Gastrocnemius medialis (tissue), 4 donors: ENCODE measurements at places on chromosomes 6 and 20.
A peak's percentile ranks its signal among the peaks of the same experiment; 100 is the strongest.

GRCh38 chr6:123777563-123777962 is 26.1 kb upstream of the NKAIN2 start:
- no peak for DNase-seq

DNA sequence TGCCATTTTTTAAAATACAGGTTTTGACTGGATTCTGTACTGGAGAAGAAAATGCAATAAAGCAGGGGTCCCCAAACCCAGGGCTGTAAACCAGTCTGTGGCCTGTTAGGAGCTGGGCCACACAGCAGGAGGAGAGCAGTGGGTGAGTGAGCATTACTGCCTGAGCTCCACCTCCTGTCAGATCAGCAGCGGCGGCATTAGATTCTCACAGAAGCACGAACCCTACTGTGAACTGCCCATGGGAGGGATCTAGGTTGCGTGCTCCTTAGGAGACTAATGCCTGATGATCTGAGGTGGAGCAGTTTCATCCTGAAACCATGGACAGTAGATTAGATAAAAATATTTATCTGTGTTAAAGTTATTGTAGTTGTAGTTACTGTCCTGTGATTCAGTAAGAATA is 21.1 kb upstream of the FBXO9 start:
- DNase-seq = no peak

- DNase-seq = no peak
Measured at GRCh38 chr20:21352703-21353102, 44.6 kb downstream of the NKX2-4 start.

GRCh38 chr6:90463359-90463758 is 123.5 kb downstream of the MAP3K7 start:
- DNase-seq = no peak

DNA sequence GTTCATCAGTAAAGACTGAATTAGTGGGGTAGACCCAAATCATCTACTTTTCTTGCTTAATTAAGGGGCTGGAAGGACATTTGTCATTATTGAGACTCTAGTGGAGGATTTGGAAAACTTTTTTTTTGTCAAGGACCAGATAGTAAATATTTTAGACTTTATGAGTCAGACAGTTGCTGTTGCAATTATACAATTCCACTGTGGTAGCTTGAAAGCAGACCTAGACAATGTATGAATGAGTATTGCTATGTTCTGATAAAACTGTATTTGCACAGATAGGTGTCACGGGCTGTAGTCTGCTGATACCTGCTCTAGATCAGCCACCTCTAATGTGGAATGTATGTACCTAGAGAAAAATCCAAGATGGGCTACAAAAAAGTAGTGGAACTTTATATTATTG is 175.0 kb downstream of the CARMIL1 start:
- DNase-seq = no peak

DNA sequence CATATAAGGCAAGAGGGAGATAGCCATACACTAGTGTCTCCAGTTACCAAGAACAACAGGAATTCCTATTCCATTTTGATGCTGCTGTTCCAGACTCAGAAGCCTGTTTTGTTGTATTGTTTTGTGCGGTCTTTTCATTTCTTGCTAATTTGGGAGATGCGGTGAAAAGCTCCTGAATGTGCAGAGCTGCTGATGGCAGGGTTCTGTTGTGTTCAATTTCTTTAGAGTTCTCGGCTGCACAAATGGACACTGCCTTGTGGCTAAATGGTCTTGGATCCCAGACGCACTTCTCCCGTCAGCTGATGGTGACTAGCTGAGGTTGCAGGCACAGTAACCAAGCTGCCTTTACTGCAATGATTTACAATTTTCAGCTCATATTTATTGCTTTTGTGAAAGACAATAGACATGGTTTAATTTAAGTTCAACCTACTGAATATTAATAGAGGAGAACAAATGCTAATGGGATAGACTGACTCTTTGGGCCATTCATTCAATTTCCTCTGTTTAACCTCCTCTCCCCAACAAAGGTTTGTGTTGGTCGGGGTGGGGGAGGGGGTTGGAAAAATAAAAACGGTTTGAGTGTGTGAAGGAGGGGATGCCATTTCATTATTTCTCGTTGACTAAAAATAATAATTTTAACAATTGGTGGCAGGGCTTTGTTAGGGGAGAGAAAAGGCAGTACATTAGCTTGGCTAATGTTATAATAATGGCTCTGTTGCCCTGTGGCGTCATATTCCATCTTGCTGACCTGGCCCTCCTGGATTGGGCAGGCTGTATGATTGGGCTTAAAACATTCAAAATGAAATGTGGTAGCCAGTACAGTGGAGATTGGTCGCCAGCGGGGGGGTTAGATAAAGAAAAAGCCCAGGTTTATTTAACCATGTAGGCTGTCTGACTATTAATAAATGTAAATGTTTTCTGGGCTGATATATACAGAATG is 159.5 kb downstream of the JARID2 start:
- DNase-seq = no peak

- DNase-seq = no peak
Measured at GRCh38 chr6:29729774-29730328, 6.6 kb downstream of the HLA-F start.

- no peak for DNase-seq
Measured at GRCh38 chr6:45710304-45710821, 305.3 kb downstream of the CLIC5 start.

GRCh38 chr6:109230453-109230852 is 135.1 kb downstream of the CEP57L1 start:
- no peak for DNase-seq

GRCh38 chr6:147508042-147508865 is at the start of gene SAMD5:
TSS of gene SAMD5 (plus strand) at chr6:147508690. CDS start at chr6:147508929, 239 bp downstream.
- no peak for DNase-seq

- DNase-seq = peak; percentile 28
Measured at GRCh38 chr20:30811885-30812671, 445.4 kb upstream of the DEFB115 start.

DNA sequence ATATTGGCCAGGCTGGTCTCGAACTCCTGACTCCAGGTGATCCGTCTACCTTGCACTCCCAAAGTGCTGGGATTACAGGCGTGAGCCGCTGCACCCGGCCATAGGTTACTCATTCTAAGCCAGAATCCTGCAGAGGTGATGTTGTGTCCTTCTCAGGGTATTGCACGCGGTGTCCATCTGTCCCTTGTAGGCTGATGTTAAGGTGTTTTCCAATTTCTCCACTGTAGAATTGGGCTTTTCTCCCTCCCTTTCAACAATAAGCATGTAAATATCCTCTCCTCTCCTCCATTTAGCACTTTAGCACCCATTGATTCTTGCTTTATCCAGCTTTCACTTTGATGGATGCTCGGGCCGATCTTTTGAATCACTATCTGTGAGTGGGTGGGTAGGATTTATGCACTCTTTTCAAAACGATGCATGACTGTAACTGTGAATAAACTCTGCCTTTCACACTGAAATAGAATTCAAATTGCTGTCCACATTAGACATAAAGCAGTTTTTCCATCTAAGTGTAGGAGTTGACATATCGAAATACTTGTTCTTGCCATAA is 52.6 kb downstream of the ZBTB2 start:
- no peak for DNase-seq

DNA sequence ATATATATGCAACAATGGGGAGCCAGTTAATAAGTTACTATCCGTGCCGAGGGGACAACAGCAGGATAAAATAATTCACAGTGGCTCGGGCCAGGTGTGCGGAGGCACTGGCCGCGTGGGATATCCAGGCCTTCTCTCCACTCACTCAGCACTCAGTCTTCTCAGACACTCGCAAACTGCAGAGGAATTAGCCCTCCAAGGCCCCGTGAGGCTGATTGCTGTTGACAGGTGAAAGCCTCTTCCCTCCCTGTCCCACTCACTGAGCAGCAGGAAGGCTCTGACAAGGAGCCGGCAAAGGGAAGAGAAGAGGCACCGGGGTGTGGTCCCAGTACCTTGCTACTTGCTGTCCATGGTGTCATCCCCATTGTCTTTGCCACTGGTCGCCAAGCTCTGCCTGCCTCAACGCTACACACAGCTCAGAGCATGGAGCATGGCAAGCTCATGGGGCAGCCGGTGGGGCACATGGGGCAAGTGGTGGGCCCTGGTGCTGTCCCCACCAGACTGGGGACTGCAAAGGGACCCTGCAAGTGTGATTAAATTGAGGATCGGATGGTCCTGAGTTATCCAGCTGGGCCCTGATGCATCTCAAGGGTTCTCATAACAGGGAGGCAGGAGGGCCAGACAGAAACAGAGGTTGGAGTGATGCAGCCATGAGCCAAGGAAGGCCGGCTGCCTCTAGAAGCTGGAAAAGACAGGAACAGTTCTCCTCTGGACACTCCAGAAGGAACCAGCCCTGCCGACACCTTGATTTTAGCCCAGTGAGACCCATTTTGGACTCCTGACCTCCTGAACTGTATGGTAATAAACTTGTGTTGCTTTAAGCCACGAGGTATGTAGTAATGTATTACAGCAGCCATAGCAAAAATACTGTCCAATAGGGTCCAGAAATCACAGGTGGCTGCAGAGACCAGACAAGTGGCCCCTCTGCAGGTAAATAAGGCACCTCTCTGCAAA is 119.7 kb downstream of the PSMB1 start:
- no peak for DNase-seq
